CD4-positive, alpha-beta T cell treated with Interleukin-15 for 4 hours (primary cell): ENCODE measurements at places on chromosomes 6 and 20.

- DNase-seq, result no peak
These were observed 3.8 kb downstream of the EFHC1 start for GRCh38 chr6:52423971-52424381.

GRCh38 chr6:167394339-167394738, 69.5 kb downstream of the TTLL2 start:
- DNase-seq, result no peak

DNA sequence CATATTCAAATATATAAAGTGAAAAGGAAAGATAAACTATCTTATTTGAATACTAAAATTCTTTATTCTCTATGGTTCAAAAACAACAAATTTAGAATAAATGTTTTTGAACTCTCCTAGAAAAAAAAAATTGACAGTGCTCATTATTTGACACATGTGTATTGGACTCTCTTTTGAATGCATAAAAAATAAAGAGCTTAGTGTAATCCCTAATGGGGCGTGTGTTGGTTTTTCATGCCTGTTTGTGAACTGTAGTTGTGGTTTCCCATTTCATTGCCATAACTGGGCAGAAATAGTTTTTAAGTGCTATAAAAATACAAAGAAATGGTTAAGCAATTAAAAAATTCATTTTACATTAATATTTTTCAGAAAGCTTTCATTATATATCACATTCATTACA, 101.3 kb downstream of the REV3L start:
- no peak for DNase-seq

DNA sequence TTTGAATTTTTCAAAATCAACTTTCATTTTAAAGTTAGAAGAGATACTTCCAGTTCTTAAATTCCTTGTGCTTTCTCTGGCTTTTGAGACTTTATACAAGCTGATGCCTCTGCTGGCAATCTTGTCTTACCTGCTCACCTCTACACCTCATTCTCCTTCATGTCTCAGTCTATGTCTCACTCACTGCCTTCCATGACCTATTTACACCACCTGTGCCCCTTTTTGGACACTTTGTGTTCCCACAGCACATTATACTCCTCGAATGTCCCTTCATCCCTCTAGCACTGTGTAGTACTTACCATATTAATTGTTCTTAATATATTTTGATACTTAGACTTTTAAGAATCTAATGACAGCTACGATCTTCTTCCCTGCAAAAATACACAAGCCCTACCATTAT, 15.3 kb downstream of the PHIP start:
- no peak for DNase-seq

- no peak for DNase-seq
These were observed 1586.7 kb downstream of the HACE1 start for GRCh38 chr6:103273048-103273447.

- no peak for DNase-seq
These were observed 67.4 kb downstream of the IGF2R start for GRCh38 chr6:160036331-160036695.

- DNase-seq, result no peak
These were observed 103.0 kb downstream of the PSMB1 start for GRCh38 chr6:170449835-170450753.

GRCh38 chr6:170271771-170272314, 19.0 kb downstream of the DLL1 start:
- peak; percentile 78 for DNase-seq

GRCh38 chr6:17031961-17032360, 69.9 kb upstream of the STMND1 start:
- DNase-seq, result no peak

GRCh38 chr20:43728686-43729255, 2.0 kb upstream of the GTSF1L start:
- no peak for DNase-seq
